ENCODE measurements at places on chromosomes 1 and 21. TPM values are rescaled to one million over a fixed set of nuclear protein-coding genes. Genes with fewer than 3 reads are reported as not detected.
A peak's percentile ranks its signal among the peaks of the same experiment; 100 is the strongest.

Gene RIPK4
- not detected for total RNA-seq

- no peak overlapping the region for H3K4me3 ChIP-seq
- H3K27ac ChIP-seq, result no peak overlapping the region
- H3K4me1 ChIP-seq, result peaks cover 2% of the 10 kb centered on the region
- no peaks in the 10 kb centered on the region for H3K36me3 ChIP-seq
- no peak for DNase-seq
- no peaks in the 10 kb centered on the region for H3K27me3 ChIP-seq
These were observed 30.8 kb downstream of the GADD45A start for GRCh38 chr1:67715819-67716218.

DNA sequence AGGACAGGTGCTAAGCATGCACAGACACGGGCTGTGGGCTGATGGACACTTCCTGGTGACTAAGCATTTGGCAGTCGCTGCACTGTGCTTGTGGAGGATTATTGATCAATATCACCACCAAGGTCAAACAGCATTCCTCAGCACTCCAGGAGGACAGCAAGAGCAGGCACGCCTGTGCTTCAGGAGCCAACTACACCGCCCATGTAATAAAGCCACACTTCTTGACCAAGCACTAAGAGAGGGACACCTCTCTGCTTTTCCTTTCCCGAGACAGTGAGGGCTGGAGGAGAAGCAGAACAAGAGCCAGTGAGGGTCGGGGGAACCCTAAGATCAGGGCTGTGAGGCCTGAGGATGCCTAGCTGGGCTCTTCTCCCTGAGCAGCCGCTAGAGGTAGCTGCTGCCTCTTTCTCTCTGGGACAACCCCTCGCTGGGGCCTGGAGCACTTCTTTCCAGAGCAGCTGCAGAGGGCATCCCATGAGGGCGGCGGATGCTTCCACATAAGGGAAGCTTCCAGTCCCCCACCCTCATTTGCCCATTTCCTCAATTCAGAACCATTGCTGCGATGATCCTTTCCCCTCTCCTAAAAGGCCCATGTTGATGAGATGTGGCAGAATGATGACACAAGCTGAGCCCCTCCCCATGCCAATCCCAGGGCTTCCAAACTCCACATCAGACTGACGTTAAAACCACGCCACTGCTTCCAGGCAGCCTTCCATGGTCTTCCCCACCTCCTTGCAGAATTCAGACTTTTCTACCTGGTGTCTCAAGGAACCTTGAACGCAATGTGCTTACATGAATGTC lies 19.1 kb downstream of the RAB7B start:
- no peak overlapping the region for H3K27ac ChIP-seq
- DNase-seq, result peak; percentile 29
- no peaks in the 10 kb centered on the region for H3K36me3 ChIP-seq

- H3K27ac ChIP-seq, result no peak overlapping the region
- no peak overlapping the region for H3K4me3 ChIP-seq
- H3K4me1 ChIP-seq, result peaks cover 11% of the 10 kb centered on the region
- H3K27me3 ChIP-seq, result no peaks in the 10 kb centered on the region
- H3K36me3 ChIP-seq, result peaks cover 11% of the 10 kb centered on the region
These were observed 11.9 kb upstream of the TCP10L start for GRCh38 chr21:32597205-32597604.

Gene ST7L
- total RNA-seq, result 13.7 TPM

DNA sequence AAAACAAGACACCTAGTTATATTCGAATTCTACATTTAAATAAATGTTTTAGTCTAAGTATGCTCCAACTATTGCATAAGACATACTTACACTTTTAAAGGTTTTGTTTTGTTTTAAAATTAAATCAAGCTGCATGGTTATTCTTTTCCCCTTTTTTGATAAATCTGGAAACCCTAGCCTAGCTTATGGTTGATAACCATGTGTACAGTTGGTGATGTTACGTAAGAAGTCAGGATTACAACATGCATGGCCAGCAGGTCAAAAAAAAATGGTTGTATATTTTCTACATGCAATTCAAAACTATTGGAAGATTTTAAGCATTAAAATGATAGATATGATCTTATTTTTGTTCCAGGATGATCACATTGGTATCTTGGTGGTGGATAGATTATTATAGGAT lies 1600.6 kb downstream of the PLA2G4A start:
- no peaks in the 10 kb centered on the region for H3K27me3 ChIP-seq
- no peak overlapping the region for H3K27ac ChIP-seq
- H3K36me3 ChIP-seq, result no peaks in the 10 kb centered on the region
- no peaks in the 10 kb centered on the region for H3K4me1 ChIP-seq

Gene LIX1L
- 51.0 TPM for total RNA-seq

DNA sequence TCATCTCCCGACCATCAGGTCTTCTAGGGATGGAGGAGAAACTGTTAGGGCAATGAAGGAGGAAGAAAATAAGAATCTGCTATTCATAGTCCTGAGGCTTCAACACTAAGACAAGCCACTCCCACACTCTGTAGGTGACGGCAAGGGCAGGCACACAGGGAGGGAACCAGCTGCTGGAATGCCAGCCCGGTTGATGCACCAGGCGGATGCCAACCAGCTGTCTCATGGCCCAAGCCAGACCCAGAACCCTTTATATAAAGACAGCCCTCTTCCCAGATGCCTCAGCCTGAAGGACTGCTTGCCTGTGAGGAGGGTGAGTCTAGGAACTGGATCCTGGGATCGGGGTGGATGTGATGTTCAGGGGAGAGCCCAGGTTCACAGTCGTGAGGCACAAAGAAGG lies at the start of gene KPRP:
TSS of gene KPRP (plus strand) at position 279 of the 400 bp plus-strand sequence. CDS start 1,564 bp downstream, outside the sequence.
- DNase-seq, result no peak
- H3K27ac ChIP-seq, result no peak within 1 kb of the TSS
- no peaks in the 10 kb centered on the region for H3K4me1 ChIP-seq
- H3K4me3 ChIP-seq, result no peak within 1 kb of the TSS
- no peaks in the 10 kb centered on the region for H3K36me3 ChIP-seq
- H3K27me3 ChIP-seq, result peaks cover 2% of the 10 kb centered on the region

DNA sequence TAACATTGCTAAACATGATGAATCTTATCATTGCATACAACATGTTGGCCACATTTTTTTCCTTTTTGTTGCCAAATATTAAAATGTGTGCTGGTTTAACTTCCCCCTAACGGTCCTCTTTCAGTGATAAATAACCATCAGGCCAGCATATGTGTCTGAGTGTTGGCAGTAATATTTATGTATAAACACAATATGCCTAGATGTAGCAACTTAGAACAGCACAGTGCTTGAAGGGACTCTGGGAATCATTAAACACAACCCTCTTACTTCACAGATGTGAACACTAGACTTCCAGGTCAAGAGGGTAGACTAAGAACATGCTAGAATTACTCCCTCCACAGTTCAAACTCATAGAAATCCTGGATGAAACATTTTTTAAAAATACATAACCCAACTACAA lies 581.8 kb downstream of the PLPP3 start:
- DNase-seq, result no peak
- no peaks in the 10 kb centered on the region for H3K27me3 ChIP-seq
- no peak overlapping the region for H3K27ac ChIP-seq
- H3K4me3 ChIP-seq, result no peak overlapping the region

DNA sequence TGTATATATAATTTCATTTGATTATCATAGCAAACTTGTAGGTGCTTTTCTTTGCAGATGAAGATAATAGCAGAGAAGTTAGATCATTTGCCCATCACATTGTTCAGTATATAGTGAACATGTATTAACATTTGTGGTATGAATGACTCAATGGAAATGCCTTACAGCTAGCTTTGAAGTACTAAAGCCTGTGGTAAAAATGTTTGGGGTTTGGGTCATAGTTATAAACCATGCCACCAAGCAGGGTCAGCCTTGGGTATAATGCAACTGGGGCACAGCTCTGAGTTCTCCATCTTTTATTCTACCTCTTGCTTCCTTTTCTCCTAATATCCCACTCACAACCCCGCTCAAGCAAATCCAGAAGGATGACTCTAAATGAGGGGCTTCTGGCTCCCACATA lies 141.6 kb downstream of the KCNT2 start:
- no peaks in the 10 kb centered on the region for H3K27me3 ChIP-seq
- H3K4me3 ChIP-seq, result no peak overlapping the region
- no peak overlapping the region for H3K27ac ChIP-seq
- H3K36me3 ChIP-seq, result no peaks in the 10 kb centered on the region

GRCh38 chr1:168637350-168637991 lies 61.1 kb downstream of the XCL1 start:
- peaks cover 21% of the 10 kb centered on the region for H3K27me3 ChIP-seq
- H3K27ac ChIP-seq, result no peak overlapping the region
- no peaks in the 10 kb centered on the region for H3K4me1 ChIP-seq
- H3K36me3 ChIP-seq, result no peaks in the 10 kb centered on the region
- H3K4me3 ChIP-seq, result no peak overlapping the region
- no peak for DNase-seq

GRCh38 chr1:19166066-19166465 lies 44.0 kb downstream of the UBR4 start:
- no peak overlapping the region for H3K27ac ChIP-seq
- H3K4me3 ChIP-seq, result no peak overlapping the region
- peaks cover 9% of the 10 kb centered on the region for H3K4me1 ChIP-seq
- no peaks in the 10 kb centered on the region for H3K27me3 ChIP-seq
- H3K36me3 ChIP-seq, result peaks cover 92% of the 10 kb centered on the region
- no peak for DNase-seq

DNA sequence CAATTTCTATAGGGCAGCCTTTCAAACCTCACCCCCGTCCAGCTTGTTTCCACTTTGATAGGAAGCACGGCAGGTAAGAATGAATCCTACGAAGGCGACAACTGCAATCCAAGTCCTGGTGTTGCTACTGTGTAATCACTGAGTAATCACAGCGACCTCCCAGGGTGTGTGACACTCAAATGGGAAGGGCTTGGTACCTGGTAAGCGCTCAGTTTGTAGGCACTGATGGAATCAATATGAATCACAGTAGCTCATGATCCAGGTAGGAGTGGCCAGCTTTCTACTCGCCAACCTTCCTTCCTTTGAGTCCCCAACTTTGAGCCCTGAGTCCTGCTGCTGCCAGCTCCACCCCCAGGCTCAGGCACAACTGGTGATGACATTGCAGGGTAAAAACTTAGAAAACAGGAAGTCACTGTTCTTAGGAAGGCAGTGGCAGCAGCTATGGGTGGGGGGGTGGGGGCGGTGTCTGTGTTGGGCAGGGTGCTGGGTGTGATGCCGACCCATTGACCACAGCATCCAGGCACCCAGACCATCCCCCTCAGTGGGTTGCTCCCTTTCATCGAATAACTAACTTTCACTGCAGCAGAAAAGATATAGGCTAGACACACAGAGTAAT lies 70.7 kb downstream of the CD247 start:
- peak overlapping the region; percentile 28 for H3K4me3 ChIP-seq
- H3K4me1 ChIP-seq, result peaks cover 85% of the 10 kb centered on the region
- peaks cover 43% of the 10 kb centered on the region for H3K36me3 ChIP-seq
- peak overlapping the region; percentile 97 for H3K27ac ChIP-seq
- peak; percentile 84 for DNase-seq
- no peaks in the 10 kb centered on the region for H3K27me3 ChIP-seq

Gene GSTM1
- not detected for total RNA-seq

DNA sequence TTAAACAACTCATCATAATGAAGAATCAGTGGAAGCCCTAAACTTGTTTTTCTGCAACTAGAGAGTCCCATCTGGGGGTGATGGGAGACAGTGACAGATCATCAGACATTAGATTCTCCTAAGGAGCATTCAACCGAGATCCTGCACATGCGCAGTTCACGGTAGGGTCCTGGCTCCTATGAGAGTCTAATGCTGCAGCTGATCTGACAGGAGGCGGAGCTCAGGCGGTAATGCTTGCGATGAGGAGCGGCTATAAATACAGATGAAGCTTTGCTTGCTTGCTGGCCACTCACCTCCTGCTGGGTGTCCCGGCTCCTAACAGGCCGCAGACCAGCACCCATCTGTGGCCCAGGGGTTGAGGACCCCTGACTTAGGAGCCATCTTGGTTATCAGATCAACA lies 247.2 kb downstream of the FMN2 start:
- no peak for DNase-seq
- no peaks in the 10 kb centered on the region for H3K36me3 ChIP-seq
- no peaks in the 10 kb centered on the region for H3K4me1 ChIP-seq
- H3K27ac ChIP-seq, result no peak overlapping the region

DNA sequence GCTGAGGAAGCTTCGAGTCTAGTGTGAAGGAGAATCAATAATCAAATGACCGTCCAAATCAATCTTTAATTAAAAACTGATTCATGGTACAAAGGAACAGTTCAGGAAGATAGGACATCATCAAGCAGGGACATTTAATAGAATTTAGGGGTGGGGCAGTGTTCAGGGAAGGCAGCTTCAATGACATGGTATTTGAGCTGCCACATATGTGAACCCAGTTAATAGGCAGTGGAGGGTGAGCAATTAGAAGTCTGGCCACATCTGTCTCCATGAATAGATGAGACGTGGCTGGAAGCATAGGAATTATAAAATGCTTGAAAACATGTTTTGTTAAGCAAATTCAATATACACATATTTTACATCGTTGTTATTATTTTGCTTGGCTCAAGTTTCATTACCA lies 362.7 kb downstream of the PRDM2 start:
- H3K36me3 ChIP-seq, result no peaks in the 10 kb centered on the region
- no peaks in the 10 kb centered on the region for H3K27me3 ChIP-seq
- no peak overlapping the region for H3K27ac ChIP-seq
- no peak overlapping the region for H3K4me3 ChIP-seq
- DNase-seq, result no peak

- no peak overlapping the region for H3K27ac ChIP-seq
- no peaks in the 10 kb centered on the region for H3K36me3 ChIP-seq
- no peak overlapping the region for H3K4me3 ChIP-seq
- no peaks in the 10 kb centered on the region for H3K4me1 ChIP-seq
- H3K27me3 ChIP-seq, result peaks cover 3% of the 10 kb centered on the region
These were observed 61.4 kb upstream of the ST6GALNAC3 start for GRCh38 chr1:76013206-76013581.

Gene SLC22A15
- total RNA-seq, result 1.2 TPM

GRCh38 chr1:26705788-26706311 lies 10.0 kb downstream of the ARID1A start:
- H3K36me3 ChIP-seq, result peaks cover 53% of the 10 kb centered on the region
- peaks cover 33% of the 10 kb centered on the region for H3K4me1 ChIP-seq
- H3K4me3 ChIP-seq, result no peak overlapping the region
- no peak overlapping the region for H3K27ac ChIP-seq

DNA sequence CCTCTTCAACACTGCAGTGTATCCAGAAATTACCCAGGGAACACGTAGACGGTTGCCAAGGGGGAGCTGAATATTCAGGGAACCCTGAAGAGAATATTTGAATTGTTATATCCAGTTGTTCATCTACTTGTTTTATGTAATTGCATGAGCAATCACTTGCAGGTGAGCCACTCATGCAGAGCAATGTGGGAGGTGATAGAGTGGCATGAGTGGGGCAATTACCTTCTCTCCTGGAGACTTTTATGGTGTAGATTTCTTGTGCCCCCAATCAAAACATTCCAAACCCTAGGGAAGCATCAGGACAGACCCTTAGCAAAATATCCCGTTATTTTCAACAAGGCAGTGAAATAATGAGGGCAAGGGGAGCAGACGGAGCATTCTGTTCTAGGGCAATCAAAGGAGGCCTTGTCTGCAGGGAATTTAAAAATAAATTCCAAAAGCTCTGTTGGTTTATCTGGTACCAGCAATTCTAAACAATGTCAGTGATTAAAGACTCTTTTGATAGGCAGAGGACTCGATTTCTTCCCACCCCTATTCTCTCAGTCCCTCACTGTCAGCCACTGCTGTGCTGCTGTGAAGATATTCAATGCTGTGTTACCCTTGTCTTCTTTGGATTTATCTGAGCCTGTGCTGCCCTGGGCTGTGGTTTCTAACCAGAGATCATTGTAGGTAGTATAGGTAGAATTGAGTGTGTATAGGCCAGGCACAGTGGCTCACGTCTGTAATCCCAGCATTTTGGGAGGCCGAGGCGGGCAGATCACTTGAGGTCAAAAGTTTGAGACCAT lies 180.2 kb upstream of the MAP1LC3C start:
- DNase-seq, result no peak
- no peaks in the 10 kb centered on the region for H3K36me3 ChIP-seq
- H3K4me1 ChIP-seq, result no peaks in the 10 kb centered on the region
- no peak overlapping the region for H3K4me3 ChIP-seq
- no peak overlapping the region for H3K27ac ChIP-seq

Data from activated CD4-positive, alpha-beta memory T cell treated with anti-CD3 and anti-CD28 coated beads, Interleukin-2, amount 10 ng/mL, durations not matched to agents 7 days and 5 days (primary cell).